ENCODE measurements at places on chromosomes 3 and 15.

- no peak for DNase-seq
Measured at GRCh38 chr3:135157045-135157740, 362.1 kb downstream of the EPHB1 start.

DNA sequence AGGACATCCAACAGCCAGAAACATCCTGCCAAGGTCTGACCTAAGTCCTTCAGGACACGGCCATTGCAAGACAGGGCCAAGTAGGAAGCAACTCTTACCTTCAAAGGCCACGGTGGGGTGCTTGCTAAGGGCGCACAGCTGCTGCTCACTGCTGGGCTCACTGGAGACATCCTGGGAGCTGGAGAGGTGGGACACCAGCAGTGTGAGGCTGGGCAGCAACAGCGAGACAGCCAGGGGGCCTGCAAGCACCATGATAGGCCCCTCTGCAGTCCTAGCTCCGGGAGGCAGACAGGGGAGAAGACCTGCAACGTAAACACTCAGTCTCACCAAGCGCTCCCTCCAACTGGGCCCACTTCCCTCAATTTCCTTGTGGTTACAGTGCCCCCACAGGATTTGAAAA, 79.2 kb downstream of the SEMA5B start:
- DNase-seq, result no peak

DNA sequence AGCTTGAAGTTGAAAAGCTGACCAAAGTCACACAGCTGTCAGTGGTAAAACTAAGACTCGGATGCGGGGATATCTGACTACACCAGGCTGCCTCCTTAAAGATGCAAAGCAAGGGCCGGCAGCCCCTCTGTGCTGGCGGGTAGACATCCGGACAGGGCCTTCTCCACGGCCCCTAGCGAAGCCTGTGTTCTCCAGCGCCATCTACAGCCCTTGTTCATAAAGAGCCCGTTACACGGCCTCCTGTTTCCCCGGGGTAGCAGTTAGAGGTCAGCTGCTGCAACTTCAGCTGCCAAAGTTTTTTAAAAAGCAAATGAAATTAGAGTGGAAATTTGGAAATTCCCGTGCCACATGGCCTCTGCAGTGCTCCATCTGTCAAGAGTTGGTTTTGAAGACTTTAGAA, 383.0 kb downstream of the TBL1XR1 start:
- peak; percentile 32 for DNase-seq

DNA sequence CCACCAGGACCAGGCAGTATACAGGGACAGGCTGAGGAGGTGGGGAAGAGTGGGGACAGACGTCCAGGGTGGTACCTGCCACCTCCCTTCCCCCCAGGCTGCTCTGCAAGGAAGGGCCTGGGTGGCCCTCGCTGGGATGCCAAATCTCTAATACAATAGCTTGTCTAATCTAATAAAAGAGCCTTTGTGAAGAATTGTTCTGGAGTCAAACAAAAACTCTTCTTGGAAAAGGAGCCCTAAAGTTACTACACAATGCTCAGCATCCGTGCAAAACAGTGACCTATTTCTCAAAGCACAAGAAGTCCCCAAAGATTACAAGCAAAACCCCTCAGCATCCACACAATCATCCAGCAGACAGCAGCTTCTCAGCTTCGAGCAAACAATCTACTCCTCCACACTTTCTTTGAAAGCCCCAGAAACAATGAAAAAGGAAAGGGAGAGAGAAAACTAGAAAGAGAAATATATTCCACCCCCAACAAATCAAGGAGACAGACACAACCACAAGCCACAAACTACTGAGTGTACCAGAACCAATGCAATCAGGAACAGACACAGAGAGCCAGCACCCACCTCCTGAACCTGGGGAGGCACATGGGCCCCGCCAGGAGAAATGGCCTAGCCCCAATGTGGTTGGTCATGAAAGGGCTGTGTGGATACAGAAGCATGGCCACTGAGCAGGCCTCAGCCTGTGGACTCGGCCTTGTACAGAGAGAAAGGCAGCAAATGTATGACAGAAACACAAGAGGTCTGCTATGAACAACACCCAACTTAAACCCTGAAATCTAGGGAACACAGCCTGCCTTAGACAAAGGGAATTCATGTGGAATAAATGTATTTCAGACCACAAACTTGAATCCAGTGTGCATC, 177.1 kb upstream of the CHRNA7 start:
- DNase-seq, result no peak

- no peak for DNase-seq
Measured at GRCh38 chr3:69428657-69429255, 42.9 kb upstream of the FRMD4B start.

DNA sequence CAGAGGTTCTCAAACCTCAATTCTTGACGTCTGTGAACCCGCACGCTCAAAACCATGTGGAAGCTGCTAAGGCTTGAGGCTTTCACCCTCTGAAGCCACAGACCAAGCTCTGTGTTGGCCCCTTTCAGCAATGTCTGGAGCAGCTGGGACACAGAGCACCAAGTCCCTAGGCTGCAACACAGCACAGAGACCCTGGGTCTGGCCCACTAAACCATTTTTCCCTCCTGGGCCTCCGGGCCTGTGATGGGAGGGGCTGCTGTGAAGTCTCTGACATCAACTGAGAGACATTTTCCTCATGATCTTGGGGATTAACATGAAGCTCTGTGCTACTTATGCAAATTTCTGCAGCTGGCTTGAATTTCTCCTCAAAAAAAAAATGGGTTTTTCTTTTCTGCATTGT, 21.3 kb upstream of the NEDD4 start:
- DNase-seq, result no peak

DNA sequence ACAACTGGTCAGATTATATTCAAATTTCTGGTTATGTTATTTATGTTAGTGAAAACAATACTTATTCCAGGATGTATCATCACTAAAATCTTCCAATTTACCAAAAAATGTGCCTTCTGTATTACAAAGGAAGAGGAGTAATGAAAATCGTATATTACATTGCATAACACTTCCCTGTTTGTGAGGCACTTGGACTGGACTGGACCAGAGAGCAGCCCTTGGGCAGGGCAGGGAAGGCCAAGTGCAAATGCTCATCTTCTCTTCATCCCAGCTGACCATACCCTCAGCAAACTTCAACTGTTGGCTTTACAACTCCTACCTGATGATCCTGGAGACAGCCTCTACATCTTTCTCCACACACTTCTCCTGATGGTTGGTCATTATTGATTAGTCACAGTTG, 285.7 kb upstream of the MME start:
- DNase-seq, result no peak

DNA sequence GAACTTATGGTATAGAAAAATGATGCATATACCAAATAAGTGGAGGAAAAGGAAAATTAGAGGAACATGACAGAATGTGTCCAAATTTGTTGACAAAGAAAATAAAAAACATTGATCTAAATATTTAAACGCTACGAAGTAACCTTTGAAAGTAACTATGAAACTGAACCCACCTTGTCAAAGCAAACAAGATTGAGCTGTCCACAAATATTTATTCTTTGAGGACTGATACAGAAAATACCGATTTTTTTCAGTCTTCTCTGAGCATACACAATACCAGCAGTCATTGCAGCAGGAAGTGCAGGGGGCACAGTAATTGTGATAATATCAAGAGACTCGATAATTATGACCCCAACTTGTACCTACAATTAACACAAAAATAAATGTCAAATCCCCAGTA, 40.0 kb downstream of the ATP13A3 start:
- no peak for DNase-seq

DNA sequence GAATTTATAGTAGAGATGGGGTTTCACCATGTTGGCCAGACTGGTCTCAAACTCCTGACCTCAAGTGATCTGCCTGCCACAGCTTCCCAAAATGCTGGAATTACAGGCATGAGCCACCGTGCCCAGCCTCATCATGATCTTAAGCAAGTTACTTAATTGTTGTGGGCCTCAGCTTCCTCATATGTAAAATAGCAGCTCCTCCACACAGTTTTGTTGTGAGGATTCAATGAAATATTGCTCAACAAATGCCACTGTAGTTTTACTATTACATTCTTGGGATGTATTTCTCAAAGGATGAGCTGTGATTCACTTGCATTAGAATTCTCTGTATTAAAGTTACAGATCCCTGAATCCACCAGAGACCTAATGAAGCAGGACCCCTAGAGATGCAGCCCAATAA, 168.8 kb downstream of the ADAMTS9 start:
- no peak for DNase-seq

DNA sequence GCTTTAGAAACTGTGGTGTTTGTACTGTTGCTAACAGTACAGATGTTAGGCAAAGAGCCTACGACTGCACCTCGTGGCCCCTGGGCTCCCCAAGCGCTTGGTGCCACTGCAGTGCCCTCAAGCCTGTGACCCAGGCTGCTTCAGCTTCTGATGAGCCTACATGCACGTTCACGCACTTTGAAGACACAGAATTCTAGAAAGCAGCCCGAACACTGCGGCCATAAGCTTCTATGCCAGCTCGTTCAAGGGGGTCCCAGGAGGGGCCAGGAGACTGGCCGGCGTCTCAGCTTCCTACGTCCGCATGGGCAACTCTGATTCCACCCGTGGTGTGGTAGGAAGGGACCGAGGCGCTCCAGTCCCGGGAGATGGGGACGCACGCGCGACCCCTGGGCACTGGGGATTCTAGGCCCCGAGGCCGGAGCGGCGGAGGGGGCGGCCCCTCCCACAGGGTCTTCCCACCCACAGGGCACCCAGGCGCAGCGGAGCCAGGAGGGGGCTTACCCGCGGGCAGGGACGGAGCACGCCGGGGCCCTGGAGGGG, 653 bp downstream of the MYO5C start:
- no peak for DNase-seq

- DNase-seq, result no peak
Measured at GRCh38 chr15:39018966-39019365, 454.4 kb upstream of the RASGRP1 start.

- no peak for DNase-seq
Measured at GRCh38 chr3:189108067-189108466, 63.7 kb upstream of the TPRG1 start.

GRCh38 chr3:187918081-187918644, 172.9 kb upstream of the BCL6 start:
- no peak for DNase-seq

GRCh38 chr15:75542386-75542797, 36.7 kb downstream of the PTPN9 start:
- DNase-seq, result no peak

GRCh38 chr3:146928421-146929059, 323.4 kb upstream of the PLSCR5 start:
- no peak for DNase-seq

DNA sequence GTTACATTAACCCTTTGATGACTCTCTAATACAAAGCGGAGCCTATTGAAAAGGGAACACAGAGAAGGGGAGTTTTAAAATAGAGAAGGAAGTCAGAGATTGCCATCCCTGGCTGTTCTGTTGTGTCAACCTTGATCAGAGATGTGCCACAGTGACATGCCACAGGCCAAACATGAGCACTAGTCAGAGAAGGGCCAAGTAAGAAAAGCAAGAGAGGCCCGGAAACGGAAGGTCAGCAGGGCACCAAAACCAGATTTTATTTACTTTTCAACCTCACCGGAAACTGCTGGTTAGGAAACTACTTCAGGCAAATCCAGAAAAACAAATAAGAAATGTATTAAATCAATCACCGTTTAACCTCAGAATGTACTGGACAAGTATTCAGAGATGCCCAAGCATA, 171.8 kb downstream of the ALCAM start:
- no peak for DNase-seq

GRCh38 chr3:166445865-166446264, 608.6 kb upstream of the BCHE start:
- no peak for DNase-seq

DNA sequence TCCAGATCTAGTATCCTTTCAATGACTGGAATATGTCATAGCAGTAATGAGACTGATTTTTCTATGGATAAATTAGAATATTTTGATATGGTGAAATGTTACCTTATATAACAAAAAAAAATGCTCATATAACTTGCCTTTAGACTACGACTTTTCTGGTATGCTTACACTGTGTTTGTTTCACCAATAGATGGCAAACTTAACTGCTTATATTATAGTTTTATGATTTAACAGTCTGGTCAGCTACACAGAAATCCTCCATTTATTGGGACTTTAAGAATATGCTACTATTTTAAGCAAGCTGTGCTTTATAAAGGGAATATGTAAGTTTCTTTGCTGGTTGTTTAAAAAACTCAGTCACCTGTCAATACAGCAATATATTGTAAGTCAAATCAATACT, 205.6 kb downstream of the VGLL3 start:
- DNase-seq, result no peak

- DNase-seq, result no peak
Measured at GRCh38 chr15:39159833-39160232, 421.0 kb upstream of the THBS1 start.

DNA sequence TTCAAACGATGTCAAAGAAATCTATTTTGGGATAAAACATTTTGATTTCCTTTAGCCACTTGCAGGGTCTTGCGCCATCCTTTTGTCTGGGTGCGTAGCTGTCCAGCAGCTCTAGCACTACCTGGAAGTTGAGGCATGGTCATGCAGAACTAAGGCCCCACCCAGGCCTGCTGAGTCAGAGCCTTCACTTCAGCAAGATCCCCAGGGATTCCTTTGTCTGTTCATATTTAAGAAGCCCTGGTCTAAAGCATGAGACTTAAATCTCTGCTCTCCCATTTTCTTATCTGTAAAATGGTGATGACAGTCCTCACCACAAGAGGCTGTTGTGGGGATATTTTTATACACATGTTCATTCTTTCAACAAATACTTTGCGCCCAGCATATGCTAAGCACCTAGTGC, 99.0 kb upstream of the CTDSPL start:
- no peak for DNase-seq

DNA sequence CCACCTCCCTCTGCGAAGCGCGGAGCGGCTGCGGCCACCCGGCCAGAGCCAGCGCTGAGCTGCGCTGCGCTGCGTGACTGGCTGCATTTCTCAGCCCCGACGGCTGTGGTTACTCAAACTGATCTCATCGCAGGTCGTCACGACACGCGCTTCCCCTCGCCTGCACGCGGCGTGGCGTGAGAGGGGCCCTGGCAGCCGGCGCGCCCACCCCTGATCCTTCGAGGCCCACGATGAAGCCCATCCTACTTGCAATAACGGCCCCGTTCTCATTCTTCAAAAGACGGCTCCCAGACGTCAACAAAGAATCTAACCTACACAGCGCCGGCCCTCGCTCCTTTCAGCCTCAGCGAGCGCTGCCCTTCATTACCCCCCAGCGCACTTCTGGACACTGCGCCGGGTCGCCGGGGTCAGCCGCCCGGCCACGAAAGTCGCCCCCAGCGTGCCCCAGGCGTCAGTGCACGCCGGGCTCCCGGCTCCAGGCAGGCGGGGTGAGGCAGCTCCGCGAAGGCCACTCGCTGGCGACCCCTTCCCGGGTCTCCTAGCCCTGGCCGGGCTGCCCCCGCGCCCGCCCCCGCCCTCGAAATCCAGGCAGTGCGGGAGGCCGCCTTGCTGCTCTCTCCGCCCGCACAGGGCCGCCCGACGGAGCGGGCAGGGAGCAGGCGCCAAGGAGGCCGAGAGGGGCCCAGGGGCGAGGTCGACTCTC, 9.9 kb upstream of the LEKR1 start:
- DNase-seq, result no peak

GRCh38 chr3:46673151-46674030, 20.1 kb downstream of the ALS2CL start:
- no peak for DNase-seq

- no peak for DNase-seq
Measured at GRCh38 chr3:133747907-133748639, 1.9 kb downstream of the TF start.

All from stromal cell of bone marrow (primary cell).